Lower leg skin (tissue), 4 donors: ENCODE measurements at places on chromosomes 13 and 19. TPM values are rescaled to one million over a fixed set of nuclear protein-coding genes. Genes with fewer than 3 reads are reported as not detected.

Gene CNMD
- not detected for total RNA-seq

Gene ACP5
- total RNA-seq: 49.4 TPM

Gene EXOC3L2
- 4.5 TPM for total RNA-seq

Gene RYR1
- 8.4 TPM for total RNA-seq

Gene LYPD3
- 447 TPM for total RNA-seq
